ENCODE measurements at places on chromosomes 5 and 9.

- no peak for DNase-seq
Observed at GRCh38 chr9:134433909-134434882, 107.9 kb downstream of the RXRA start.

- no peak for DNase-seq
Observed at GRCh38 chr9:124541824-124542223, 34.6 kb upstream of the NR5A1 start.

DNA sequence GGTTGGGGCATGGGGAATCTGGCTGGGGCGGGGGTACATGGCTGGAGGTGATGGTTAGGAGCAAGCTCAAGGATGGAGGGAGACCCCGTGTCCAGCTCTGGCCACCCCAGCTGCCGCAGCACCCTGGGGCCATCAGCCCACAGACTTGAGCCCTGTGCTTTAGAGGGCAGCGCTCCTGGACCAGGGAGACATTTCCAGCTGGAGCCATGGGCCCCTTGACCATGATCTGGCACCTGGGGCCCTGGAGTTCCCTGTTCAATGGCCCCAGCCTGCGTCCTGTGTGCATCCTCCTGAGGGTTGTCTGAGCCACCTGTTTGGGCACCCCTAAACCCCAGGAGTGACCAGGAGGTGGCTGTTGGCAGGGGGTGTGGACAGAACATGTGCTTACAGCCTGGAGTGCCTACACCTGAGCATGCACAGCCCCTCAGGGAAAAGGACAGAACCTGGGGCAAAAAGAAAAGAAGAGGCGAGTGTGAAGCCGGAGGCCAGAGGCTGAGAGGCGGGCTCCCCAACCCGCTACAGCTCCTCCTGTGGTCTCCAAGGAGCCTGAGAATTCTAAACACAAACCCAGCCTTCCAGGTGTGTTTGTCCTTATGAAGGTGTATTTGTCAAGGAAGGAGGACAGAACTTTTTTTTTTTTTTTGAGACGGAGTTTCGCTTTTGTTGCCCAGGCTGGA, 126.7 kb downstream of the C9orf50 start:
- DNase-seq, result no peak

DNA sequence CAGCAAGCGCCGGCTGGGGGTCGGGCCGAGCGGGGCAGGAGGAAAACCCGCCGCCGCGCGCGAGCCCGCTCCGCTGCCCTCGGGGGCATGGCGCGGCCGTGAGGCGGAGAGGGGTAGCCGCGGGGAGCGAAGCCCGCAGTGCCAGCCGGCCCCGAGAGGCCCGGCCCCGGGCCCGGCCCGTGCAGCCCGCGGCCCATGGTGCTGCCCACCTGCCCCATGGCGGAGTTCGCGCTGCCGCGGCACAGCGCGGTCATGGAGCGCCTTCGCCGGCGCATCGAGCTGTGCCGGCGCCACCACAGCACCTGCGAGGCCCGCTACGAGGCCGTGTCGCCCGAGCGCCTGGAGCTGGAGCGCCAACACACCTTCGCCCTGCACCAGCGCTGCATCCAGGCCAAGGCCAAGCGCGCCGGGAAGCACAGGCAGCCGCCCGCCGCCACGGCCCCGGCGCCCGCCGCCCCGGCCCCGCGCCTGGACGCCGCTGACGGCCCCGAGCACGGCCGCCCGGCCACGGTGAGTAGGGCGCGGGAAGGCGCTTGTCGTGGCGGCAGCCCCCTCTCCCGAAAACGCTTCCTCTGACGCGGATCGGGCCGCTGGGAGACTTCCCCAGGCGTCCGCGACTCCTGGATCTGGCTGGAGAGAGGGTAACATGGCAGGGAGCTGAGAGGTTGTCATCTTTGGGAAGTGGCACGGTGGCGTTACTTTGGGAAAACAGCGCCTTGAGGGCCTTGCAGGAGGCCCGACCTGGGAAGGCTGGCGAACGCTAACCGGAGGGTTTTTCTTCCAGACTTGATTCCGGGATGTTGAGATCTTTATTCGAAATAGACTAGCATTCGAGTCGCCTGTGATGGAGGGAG, 523 bp downstream of the MAML1 start:
- DNase-seq, result no peak

GRCh38 chr5:59760785-59761348, 132.7 kb downstream of the PDE4D start:
- no peak for DNase-seq

- no peak for DNase-seq
Observed at GRCh38 chr5:554284-554988, 30.2 kb upstream of the SLC9A3 start.

GRCh38 chr5:103216137-103216536, 42.4 kb upstream of the MACIR start:
- no peak for DNase-seq

DNA sequence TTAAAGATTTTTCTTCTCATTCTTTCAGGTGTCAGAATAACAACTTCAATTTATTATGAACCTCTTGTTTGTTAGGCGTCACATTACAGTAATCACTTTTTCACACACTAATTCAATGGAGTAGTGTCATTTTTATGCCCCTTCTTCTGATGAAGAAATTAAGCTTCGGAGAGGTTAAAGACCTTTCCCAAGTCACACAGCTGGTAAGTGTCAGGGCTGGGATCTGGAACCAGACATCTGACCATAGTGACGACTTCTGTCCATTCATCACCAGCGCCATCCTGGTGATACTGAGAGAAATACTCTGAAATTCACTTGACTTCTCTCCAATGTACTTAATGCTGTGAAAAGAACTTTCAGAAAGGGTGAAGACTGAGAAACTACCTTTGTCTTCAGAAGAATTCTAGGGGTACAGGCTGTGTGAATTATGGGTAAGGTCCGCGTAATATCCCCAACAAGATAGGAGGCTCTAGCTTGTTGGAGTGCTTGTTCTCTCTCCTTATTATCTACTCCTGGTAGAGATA, 173.8 kb downstream of the GAS1 start:
- DNase-seq, result no peak

DNA sequence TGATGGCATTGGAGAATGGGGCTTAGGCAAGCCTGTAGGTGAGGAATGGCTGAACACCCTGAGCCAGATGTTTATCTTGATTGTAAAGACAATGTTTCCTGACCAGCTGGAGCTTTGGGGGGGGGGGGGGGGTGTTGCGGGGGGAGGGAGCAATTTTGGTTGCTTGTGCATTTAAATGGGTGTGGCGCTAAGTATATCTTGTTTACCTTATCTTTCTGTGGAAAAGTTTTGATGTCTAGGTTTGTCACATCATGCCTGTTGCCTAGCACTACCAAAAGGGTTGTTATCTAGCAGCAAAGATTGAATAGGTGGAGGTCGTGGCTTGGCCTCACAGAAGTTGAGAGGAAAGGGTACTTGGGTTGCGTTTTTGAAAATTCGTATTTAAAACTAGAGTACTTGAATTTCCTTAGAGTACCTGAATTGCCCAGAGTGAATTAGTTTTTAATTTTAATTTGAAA, 1.3 kb downstream of the SMAD5 start:
- no peak for DNase-seq

DNA sequence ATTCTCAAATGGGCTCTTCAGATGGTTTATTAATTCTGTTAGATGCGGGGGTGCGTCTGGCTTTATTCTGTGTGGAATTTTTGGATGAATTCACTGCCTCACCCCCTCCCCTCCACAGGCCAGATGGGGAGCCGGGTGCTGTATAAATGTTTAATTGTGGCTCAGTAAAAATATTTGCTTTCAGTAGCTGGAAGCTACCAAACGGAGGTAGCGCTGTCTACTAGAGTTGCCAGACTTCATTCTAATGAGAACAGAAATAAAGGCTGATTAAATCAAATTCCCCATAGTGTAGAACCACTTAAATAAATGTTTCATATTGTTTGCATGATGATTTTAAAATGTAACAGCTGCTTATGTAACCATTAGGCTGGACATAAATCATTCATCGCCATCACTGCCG, 34.5 kb upstream of the KCNMB1 start:
- DNase-seq, result no peak

DNA sequence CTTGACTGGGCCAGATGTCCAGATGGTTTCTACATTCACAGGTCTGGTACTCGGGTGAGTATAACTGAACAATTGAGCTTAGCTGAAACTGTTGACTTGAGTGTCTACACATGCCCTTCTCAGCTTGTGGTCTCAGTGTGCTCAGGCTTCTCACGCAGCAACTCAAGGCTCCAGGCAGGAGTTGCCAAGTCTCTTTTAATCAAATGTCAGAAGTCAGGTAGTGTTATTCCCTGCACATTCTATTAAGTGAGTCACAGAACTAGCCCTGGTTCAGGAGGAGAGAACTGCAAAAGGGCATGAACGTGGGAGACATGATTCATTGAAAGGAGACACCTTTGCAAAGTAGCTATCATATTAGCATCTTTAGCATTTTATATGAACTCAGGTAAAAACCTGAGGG, 199.3 kb upstream of the ACTBL2 start:
- no peak for DNase-seq

DNA sequence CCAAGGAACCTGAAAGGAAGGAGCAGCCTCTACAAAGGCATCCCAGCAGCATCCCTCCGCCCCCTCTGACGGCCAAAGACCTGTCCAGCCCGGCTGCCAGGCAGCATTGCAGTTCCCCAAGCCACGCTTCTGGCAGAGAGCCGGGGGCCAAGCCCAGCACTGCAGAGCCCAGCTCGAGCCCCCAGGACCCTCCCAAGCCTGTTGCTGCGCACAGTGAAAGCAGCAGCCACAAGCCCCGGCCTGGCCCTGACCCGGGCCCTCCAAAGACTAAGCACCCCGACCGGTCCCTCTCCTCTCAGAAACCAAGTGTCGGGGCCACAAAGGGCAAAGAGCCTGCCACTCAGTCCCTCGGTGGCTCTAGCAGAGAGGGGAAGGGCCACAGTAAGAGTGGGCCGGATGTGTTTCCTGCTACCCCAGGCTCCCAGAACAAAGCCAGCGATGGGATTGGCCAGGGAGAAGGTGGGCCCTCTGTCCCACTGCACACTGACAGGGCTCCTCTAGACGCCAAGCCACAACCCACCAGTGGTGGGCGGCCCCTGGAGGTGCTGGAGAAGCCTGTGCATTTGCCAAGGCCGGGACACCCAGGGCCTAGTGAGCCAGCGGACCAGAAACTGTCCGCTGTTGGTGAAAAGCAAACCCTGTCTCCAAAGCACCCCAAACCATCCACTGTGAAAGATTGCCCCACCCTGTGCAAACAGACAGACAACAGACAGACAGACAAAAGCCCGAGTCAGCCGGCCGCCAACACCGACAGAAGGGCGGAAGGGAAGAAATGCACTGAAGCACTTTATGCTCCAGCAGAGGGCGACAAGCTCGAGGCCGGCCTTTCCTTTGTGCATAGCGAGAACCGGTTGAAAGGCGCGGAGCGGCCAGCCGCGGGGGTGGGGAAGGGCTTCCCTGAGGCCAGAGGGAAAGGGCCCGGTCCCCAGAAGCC, 30.8 kb downstream of the CD180 start:
- peak; percentile 39 for DNase-seq

- no peak for DNase-seq
Observed at GRCh38 chr5:3100921-3101551, 349.6 kb upstream of the IRX2 start.

DNA sequence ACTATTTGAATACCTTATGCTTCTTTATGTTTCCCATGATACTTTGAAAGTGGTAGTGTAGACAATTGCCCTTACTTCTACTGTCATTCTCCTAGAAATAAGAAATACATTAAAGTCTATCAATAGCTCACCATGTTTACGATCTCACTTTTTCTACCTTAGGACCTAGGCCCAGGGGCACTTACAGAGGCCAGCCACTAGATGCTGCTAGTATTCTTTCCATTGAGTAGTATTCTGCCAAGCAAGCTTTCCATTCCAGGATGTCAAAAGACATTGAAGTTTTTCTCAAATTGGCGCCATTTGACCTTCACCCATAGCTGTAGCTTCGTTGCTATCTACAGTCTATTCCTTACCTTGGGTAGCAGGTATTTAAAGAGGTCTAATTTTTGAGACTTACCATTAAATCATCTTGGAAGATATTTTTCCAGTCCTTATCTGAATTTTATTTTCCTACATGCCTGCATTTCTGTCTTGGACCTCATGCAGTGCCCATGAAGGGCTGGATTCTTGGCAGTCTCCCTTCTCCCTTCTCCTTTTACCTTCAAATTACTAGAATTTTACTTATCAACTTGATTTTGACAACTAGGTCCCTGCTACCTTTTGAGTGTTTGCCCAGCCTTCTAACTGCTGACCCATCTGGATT, 246.0 kb upstream of the NUDT12 start:
- peak; percentile 71 for DNase-seq

DNA sequence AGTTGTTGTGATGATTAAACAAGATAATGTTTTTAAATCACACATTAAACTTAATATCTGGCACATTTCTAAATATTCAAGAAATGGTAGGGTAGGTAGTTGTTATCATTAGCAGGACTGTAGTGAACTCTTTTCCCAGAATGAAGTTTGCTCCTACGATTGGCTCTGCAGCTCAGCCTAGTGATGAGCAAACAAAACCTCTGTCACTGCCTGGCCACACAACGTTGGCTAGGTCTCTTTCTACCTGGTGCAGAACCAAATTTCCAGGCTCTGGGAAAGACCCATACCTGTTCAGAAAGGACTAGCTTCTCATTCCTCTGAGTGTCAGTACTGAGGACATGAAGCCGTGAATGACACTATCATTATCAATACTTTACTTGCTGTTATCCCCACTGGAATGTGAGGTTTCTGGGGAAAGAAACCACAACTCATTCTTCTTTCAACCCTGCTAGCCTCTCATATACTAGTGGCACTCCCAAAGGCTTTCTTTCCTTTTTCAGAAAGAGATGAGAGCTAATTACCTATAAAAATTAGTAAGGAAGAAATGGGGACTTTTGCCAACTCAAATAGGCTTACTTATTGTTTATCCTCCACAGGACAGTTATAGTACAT, 219.3 kb upstream of the TRIM32 start:
- DNase-seq, result no peak

- DNase-seq, result no peak
Observed at GRCh38 chr5:77958642-77959330, 182.6 kb upstream of the TBCA start.

DNA sequence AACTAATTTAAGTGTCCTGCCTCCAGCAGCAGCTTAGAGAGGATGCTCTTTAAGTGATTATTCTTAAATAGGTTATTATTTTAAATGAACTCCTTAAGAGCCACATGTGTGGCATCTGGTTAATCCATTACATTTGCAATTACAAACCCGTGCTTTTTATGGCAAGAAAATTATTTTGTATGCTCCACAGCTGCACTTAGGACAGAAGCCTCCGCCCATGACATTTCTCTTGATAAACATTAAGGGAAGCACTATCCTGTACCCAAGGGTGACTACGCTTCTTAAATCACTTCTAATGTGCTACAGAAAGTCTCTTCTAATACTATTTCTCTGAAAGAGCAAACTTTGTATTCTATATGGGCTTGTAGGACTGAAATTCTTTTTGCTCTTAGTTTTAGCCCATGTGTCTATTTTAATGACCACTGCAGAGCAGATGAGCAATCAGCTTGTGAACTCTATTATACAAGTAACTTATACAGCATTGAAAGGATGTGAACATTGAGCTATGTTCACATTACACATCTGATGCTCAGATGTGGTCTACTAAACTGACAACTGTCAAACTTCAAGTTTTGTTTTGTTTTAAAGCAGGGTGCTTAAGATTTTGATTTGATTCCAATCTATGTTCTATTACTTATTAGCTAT, 223.4 kb downstream of the COX7C start:
- no peak for DNase-seq

- no peak for DNase-seq
Observed at GRCh38 chr5:6791031-6791430, 77.8 kb downstream of the TENT4A start.
